ENCODE measurements at places on chromosomes 11 and 22.

GRCh38 chr11:35131886-35132285 is 7.1 kb upstream of the CD44 start:
- DNase-seq: no peak

DNA sequence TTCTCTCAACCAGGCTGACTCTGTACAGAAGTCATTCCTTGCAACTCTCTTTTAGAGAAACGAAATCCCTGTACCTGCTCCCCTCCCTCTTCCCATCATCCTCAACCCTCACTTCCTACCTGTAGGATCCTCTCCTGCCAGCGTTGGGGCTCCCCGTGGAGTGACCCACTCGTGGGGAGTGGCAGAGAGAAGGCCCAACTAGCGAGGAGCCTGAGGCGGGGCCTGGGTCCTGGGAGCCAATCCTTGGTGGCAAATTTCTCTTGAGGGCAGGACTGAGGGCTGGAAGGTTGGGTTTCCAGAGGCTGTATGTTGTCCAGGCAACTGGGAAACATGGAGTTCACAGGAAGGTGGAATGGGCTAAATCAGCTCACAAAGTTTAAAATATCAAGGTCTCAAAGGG is 10.4 kb downstream of the NHERF4 start:
- DNase-seq: no peak

GRCh38 chr11:58629857-58630256 is 7.4 kb downstream of the CNTF start:
- no peak for DNase-seq

DNA sequence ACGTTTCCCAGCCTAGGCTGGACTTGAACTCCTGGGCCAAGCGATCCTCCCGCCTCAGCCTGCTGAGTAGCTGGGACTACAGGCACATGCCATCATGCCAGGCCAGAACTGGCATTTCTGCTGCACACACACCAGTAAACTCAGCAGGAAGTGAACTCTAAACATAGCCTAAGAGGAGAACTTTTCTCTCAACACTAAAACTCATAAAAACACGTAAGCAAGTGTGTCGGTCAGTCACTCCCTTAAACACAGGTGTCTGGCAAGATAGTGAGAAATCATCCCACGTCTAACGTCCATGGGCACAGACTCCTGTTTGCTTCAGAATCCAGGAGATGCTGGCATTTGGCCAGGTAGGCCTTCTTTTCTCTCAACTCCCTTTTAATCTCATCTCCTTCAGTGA is 104.8 kb downstream of the RPL27A start:
- no peak for DNase-seq

DNA sequence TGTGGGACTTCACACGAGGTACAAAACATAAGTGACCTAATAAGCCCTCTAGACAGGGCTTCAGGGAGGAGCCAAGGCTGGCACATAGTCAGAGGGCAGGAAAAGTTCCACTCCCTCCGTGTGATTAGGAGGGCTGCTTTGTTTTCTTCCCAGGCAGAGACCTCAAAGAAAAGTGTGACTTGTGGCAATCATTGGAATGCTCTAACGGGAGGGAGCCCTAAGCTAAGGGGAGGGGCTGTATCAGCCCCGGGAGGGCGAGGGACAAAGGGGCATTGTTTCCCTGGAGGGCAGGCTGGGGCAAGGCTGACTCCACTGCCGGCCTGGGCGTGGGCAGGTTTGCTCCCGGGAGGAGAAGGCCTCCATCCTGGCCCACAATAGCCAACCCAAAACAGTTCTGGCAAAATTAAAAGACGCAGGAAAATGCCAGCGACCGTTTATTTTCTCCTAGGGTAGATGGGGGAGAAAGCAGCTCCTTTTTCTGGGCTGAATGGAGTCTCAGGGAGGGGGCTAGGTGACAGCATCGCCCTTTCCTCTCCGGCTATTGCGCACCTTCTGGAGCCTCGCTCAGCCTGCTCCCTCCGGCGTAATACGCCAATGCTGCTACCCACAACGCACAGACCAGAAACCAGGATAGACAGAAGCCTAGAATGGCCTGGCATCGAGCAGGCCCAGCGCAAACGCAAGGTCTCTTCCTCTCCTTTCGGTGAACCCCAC is 60.2 kb downstream of the ENDOD1 start:
- no peak for DNase-seq

GRCh38 chr11:65663639-65664200 is 1.0 kb upstream of the RELA start:
- no peak for DNase-seq

DNA sequence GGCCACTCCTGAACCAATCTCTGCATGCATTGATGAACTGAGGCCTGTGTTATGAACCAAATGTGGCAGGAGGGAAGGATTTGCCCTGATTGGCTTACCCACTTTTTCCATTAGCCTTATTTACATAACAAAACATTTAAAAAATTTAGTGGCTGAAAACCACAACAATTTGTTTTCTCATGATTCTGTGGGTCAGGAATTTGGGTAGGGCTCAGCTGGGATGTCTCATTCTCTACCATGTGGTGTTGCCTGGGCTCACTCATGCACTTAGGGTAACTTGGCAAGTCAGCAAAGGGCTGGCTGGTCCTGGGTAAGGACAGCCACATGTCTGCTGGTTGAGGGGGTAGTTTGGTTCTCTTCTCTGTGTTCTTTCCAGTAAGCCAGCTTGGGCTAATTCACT is 35.1 kb upstream of the CYP2R1 start:
- no peak for DNase-seq

DNA sequence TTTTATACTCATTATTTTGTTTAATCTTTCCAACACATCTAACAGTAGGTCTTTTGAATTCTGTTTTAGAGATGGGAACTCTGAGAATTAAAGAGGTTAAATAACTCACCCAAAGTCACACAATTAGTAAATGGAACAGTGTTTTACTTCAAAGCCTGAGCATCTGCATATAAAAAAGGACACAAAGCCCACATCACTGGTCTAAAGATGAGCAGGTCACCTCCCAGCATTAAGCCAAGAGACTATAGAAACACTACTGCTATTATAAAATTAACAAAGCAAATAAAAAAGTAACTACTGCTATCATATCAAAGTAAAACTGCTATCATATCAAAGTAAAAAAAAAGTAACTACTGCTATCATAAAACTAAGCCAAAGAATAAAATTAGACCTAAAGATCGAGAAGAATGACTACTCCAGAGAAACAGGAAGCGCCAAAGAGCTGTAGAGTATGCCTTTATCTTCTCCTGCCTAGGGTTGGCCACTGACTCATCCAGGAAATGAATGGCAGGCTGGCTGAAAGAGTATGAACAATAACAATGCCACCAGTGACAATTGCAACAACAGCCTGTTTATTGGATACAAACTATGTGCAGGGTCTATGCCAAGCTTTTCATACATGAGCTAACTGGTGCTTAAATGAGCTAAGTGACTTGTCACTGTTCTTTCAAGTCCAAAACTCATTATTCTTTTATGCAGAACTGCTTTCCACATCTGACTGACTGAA is 1153.0 kb upstream of the TENM4 start:
- DNase-seq: peak; percentile 76

DNA sequence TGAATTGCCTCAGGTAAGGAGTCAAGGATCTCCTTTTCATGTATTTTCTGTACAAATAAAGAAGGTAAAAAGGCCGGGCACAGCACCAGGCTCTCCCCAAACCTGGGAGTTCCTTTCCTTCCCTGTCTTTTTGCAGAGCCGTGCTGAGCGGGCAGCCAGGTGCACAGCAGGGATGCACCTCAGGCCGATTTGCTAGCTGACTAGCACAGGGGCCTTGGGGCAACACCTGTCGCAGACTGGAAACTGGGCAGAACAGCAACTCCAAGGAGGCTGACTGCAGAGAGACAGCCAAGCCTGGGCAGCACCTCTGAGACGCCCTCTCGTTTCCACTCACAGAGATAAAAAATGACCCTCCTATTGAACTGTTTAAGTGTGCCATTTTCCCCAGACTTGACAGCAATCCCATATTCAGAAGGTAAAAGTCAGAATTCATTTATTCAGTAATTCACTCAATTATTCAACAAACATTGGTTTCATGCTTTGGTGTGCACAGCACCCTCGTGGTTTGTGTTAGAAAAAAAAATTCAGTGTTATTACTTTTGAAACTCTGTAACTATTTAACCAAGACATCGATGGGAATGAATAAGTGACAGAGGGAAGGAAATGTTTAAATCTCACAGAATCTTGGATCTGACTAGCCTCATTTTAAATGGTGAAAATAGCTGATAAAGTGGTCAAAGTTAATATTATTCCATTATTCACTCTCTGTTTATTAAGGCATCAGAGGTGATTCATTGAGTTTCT is 120.9 kb downstream of the GALNT18 start:
- DNase-seq: no peak

DNA sequence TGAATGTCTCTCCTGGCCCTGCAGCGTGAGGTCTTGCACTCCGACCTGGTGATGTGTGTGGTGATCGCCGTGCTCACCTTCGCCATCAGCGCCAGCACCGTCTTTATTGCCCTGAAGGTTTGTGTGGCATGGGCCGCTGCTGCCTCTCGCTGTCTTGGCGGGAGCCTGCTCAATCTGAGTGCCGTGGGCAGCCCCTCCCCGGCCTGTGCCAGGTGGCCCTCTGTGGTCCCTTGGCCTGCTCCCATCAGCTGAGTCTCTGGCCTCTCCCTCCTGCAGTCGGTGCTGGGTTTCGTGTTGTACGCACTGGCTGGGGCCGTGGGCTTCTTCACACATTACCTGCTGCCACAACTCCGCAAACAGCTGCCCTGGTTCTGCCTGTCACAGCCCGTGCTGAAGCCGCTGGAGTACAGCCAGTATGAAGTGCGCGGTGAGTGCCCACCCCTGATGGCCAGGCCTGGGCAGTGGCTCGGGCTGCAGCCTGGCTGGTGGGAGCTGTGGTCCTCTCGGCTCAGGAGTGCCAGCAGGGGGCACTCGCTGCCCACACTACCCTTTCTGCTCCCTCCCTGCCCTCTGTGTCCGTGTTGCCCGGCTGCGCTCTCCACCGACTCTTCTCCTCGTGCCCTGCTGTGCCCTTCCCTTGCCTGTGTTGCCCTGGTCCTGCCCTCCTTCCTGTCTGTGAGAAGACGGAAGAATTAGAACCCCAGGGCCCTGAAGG is 10.2 kb downstream of the PCNX3 start:
- DNase-seq: no peak

DNA sequence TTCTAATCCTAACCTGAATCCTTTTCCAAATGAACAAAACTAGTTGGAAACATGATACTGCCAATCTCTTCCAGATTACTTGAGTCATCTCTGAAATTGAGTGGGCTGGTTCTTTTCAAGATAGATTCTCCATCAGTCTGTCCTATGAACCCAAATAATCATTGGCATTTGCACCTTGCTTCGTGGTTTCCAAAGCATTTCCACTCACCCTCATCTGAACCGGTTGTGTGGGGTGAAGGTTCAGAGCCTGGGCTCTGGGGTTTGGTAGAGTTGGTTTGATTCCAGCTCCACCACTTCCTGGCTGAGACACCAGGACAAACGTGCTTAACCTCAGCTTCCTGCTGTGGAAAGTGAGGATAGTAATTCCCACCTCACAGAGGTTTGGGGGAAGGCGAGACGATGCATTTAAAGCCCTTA is 206.4 kb upstream of the E2F8 start:
- DNase-seq: no peak

Measured in HS-27A (cell line).